ENCODE measurements at places on chromosomes 16 and 17.
A peak's percentile ranks its signal among the peaks of the same experiment; 100 is the strongest.

- DNase-seq, result no peak
These were observed 10.1 kb downstream of the FADS6 start for GRCh38 chr17:74883241-74883745.

- no peak for DNase-seq
These were observed 85.6 kb downstream of the WNT3 start for GRCh38 chr17:46732754-46733398.

- no peak for DNase-seq
These were observed 10.9 kb downstream of the OGFOD1 start for GRCh38 chr16:56462064-56462796.

GRCh38 chr17:50213026-50214022, 11.9 kb upstream of the COL1A1 start:
- peak; percentile 18 for DNase-seq

GRCh38 chr16:969508-970385, 1.0 kb downstream of the LMF1 start:
- DNase-seq, result no peak
